Esophagus squamous epithelium (tissue), 5 donors: ENCODE measurements at places on chromosomes 3 and 15.
A peak's percentile ranks its signal among the peaks of the same experiment; 100 is the strongest.

- no peak for DNase-seq
These were observed 357.2 kb downstream of the PDCD6IP start for GRCh38 chr3:34155666-34156065.

GRCh38 chr3:53042651-53043050 is 3.2 kb downstream of the SFMBT1 start:
- no peak for DNase-seq

DNA sequence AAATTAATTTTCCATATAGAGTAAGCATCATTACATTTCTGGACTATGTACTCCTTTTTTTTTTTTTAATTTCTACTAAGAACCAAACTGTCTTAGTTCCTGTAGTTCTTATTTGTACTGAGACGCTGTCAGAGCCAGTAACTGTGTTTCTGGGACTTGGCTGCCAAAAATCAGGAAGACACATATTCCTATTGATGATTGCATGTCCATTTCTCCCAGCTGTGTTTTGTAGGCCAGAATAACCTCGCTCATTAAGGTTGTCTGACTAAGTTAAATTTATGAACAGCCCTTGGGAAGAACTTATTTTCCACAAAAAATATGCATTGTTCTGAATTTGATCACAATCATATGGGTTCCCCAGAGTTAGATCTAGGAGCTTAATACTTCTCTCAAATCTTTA is 29.5 kb downstream of the PLSCR5 start:
- DNase-seq: no peak

DNA sequence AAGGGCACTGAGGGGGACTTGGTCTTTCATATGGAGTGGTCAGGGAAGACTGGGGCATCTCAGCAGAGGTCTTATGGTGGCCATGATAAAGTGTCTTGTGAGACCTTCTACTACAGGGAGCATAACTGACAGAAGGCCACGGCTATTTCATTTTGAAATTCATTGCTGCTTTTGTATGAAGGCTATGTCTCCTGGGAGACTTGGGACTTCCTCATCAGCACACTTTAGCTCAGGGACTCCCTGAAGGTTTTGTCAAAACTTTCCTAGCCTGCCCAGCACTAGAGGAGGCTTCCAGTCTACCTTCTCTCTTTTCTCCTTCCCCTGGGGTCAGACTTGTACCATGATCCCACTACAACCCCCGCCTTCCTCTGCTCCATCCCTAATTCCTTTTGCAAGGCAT is 77.2 kb upstream of the RASGRF1 start:
- no peak for DNase-seq

DNA sequence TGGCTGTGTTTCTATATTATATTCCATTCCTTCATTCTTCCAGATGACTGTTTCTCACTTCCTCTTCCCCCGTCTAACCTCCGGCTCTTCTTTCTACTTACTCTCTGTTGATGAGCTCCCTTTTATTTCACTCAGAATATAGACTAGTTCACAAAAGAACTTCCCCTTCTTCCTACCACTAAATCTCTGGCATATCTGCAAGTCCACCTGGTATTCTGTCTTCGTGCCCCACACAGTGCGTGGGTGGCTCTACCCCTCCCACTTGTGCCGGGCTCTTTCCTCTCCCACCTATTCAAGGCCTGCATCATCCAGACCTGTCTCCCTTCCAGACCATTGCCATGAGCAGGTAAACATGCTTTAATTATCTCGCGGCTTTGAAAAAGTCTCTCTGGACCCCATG is 73.0 kb downstream of the SCN10A start:
- DNase-seq: no peak

DNA sequence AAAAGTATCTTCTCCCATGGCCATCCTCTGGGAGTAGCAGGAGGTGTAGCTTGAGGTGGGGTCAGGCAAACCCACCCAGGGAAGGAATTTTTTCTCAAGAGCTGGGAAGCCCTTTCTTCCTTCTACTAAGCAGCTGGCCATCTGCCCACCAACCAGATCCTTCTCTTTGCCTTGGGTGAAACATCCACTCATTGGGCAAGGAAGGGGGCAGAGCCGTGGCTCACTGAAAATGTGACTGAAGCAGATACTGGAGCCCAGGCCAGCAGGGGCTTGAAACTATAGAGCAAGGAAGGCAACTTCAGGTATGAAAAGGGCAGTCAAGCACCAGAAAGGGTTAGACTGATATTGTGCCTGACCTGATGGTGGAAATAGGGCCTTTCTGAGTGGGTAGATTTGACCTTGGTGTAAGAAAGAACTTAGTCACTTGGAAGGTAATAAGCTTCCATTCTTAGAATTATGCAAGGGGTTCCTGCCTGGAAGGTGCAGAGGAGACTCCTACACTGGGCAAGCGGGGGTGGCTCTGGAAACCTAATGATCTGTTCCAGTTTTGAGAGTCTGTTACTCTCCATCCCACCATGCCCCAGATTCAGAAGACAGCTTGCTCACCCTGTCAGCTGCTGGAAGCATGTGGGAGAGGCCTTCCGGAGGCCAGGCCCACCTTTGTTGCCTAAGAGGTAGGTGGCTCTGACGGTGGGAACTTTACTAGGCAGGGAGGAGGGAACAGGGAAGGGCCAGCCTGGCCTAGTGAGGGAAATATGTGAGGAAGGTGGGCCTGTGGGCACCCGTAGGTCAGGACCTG is 22.0 kb upstream of the PLA2G4E start:
- no peak for DNase-seq

DNA sequence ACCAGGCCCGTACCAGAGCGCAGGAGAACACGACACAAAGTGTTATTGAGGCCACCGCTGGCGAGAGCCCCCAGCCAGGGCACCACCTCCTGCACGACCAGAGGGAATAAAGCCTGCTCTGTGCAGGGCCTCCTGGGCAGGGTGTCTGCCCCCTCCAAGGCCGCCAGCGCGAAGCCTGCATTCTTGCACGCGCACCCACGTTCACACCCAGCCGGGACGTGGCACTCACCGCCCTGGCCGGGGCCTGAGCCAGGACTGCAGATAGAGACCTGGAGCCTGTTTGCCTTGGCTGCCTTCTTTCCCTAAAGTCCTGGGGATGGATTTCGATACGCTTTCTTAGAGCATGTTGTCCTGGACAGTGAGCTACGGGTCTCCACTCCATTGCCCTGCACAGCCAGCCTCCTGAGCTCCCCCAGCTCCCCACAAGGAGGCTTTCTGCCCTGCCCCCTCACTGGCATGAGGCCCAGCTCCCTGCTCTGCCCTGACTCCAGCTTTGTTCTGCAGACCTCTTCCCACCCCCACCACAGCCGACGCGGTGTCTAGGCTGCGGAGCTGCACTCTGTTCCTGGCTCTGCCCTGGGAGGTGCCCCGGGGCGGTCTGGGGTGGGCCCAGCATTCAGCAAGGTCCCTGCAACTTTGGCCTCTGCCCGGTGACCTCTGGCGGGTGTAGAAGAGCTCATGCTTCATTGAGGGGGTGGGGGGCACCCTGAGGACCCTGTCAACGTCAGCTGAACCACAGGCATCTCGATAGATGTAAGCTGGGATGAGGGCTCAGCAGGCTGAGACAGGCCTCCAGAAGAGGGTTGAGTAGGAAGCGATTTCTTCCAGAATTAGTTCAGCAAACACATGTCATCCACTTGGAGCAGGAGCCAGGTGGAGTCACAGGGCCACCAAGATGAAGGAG is 145.0 kb downstream of the LRRK1 start:
- DNase-seq: no peak

- no peak for DNase-seq
These were observed 42.6 kb downstream of the WHAMM start for GRCh38 chr15:82851981-82852511.

DNA sequence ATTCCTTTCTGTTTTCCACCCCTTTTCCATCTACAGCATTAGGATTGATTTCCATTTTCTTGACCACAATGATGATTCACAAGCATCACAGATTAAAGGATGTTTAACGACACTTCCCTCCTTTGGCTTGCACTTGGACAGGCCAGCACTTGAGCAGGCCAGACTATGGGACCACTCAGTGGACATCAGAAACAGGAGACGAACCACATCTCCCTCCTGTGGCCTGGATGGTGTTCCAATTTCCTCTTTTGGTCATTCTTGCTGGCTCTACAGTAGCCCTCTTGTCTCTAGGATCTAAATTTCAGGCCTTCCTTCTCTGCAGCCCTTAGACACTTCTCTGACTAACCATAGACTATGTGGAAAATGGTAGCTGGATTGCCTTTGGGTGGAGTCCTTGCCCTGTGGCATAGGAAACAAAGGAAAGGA is 78.8 kb upstream of the BOC start:
- no peak for DNase-seq

- peak; percentile 8 for DNase-seq
These were observed at the start of gene WDR76 for GRCh38 chr15:43826508-43827341. Gene WDR76 (plus strand): TSS chr15:43827002. CDS start chr15:43827033, 31 bp downstream.

DNA sequence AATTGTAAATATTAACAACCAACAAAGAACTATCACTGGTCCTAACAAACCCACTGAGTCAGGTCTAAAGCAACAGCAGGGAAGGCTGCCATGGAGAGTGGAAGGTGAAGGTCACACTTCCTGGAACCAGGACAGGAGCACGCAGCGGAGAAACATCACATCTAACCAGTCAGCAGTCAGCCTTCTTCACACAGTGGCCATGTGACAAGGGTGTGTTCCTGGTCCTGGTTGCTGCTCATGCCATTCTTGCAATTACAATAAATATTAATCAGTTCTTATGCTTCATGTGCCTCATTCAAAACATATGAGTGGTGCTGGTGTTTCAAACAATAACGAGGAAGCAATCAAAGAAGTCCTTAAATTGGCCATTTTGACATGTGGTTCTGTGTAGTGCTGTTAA is 162.8 kb downstream of the ARRDC4 start:
- no peak for DNase-seq

GRCh38 chr3:40465111-40465407 is 7.9 kb downstream of the RPL14 start:
- DNase-seq: no peak

- DNase-seq: no peak
These were observed 22.3 kb upstream of the SFMBT1 start for GRCh38 chr3:53068176-53068575.

DNA sequence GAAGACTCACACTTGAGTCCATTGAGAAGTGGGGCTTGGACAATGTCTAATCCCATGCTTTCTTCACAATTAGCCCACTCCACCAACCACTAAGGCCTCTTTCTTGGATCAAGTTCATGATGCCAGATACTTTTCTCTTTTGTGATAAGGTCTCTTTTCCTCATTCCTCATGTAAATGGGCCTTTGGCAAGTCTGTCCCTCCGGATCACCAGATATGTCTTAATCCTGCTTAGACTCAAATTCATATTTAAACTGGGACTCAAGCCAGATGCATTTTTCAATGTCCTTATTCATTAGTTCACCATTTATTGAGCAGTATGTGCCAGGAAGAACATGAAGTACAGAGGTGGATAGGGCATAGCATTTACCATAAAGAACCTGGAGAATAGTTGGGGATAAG is 671.1 kb downstream of the TBL1XR1 start:
- DNase-seq: no peak

DNA sequence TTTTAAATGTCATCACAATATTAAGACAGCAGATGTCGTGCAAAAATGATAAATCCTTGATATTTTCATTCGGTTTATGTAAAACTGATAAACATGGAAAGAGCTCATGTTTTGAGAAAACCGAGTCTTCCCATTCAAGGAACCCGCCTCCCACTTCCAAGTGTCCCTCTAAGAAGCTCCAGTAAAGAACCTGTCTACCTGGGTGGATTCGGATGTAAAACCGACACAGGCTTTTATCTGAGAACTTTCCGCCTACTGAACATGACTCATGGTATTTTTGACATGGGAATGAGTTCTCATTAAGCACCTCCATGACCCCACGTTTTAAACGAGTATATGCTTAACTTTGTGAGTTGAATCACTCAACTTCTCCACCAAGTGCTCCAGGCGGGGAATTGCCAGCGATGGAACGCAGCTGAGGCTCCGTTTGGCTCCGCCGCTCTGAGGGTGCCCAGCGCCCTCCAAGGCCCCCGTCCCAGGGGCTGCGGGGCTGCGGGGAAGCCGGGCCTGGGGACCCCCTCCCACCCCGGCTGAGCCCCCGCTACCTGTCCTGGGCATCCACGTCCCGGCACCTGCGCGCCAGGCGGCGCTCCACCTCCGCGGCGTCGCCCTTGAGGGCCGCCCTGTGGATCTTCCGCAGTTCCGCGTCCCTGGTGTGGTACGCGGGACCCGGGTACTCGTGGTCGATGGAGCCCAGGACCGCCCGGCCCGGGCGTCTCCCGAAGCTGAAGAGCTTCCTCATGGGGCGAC is 119.9 kb downstream of the LMLN start:
- DNase-seq: no peak

- DNase-seq: no peak
These were observed 69.7 kb upstream of the CMSS1 start for GRCh38 chr3:99747915-99748314.

- DNase-seq: no peak
These were observed 401.8 kb downstream of the SHQ1 start for GRCh38 chr3:72446218-72447058.

DNA sequence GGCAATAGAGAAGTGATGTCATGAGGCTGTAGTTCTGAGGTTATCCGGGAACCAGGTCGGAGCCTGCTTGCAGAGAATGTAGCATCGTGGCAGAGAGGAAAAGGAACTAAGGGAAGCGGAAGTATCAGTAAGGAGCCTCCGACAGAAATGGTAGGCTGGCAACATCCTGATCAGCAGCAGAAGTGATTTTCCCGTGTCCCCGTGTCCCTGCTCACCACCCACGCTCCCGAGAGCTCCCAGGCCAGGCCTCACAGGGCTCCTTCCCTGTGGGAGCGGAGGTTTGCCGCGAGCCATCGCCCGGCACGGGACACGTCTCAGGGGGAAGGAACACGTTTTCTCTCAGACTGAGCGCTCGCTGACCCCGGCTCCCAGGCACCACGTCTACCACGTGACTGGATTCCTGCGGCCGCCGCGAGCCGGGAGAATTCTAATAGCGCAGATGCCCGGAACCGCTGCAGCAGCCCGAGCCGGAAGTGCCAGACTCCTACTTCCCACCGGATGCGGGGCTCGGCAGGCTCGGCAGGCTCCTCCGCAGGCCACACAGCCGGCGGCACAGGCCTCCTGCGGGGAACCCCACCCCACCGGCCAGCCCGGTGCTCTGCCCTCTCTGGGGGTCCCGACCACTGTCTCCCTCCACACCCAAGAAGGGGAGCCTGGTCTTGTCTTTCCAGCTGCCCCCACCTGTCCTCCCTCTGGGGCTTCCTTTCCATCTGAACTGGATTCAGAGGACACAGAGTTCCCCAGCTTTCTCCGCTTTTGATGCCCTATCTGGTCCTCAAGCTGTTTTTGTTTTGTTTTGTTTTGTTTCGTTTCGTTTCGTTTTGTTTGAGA is 99.3 kb downstream of the BDH1 start:
- no peak for DNase-seq

DNA sequence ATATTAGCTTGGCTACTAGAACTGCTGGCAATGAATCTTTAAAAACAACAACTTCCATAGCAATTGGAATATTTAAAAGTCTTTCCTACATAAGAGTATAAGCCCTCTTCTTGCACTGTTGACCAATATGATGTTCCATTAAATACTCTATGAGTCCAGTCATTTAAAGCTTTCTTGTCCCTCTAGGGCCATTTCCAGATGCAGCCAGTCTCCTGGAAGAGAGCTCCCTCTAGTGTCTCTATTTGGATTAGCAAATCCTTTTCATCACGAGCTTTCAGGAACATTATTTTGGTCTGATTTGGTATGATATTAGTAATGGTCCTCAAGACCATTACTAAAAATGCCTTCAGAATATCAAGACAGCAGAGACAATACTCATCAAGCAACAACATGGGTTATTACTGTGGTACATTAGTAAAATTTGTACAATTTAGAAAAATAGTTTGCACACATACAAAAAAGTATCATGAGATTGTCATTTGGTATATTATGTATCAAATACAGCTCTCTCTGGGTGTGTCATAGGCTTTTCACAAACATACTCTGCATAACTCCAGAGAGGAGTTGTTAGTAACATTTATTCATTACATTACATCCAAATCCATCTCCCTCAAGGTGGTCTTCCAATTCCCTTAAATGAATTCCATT is 101.3 kb downstream of the DPH6 start:
- no peak for DNase-seq
